ENCODE measurements at places on chromosomes 12 and 14.

- no peak for DNase-seq
Observed at GRCh38 chr12:131620946-131621681, 89.8 kb upstream of the SFSWAP start.

DNA sequence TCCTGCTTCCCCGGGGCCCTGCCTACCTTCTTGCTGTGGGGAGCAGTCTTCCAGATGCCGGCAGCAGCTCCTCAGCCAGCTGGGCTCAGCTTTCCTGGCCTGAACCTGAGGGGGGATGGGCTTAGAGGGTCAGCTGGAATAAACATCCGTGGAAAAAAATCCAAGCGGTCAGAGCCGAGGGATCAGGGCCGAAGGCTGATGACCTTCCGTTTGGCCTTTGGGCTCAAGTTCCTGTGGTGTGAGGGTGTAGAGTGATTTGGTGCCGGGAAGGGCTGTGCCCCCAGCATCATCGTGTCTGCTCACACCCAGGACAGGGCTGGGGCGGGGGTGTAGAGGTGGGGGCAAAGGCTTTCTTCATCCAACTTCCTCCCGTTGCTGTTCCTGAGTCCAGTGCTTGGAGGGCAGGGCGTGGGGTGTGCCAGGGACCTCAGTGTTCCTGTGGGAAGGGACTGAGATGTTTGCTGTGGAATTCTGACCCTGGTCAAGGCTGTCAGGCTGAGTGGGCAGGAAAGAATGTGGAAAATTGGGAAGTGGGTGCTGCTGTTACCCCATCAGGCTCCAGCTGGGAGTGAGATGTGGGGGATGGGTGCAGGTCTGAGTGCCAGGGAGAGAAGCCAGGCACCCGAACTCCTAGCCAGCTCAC, 2.6 kb downstream of the SMIM41 start:
- no peak for DNase-seq

- no peak for DNase-seq
Observed at GRCh38 chr12:62263966-62264365, 3.8 kb downstream of the USP15 start.

DNA sequence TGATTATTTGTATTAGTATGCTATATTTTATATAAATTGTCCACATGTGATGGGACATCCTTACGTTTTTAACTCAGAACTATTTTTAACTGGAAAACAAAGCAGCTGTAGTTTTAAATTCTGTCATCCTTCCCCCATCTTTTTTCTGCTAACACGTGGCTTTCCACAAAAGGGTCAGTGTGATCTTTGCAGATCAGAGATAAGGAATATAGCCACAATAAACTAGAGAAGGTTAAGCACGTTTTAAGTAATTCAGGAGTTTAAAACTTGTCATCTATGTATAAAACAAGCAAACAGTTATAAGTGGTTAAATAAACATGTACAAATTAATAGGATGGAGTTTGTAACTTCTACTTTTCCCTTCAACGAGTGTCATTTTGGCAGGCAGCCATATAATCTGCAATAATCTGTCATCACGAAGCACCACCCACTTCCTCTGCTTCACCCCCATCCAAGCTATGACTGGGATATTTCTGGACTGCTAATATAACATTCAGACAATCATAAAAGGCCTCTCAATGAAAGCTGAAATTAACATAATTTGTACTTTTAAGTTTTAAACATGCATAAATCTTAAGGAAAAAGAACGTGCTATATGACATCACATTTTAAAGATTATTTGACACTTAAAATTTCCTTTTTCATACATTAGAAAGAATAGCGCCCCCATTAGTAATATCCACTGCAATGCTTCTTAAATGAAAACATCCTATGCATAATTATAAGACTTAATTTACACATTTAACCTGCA, 15.3 kb downstream of the TAOK3 start:
- no peak for DNase-seq
